Stimulated activated CD8-positive, alpha-beta memory T cell treated with anti-CD3 and anti-CD28 coated beads, Interleukin-2, amount 100 ng/mL, for 1 hour (primary cell): ENCODE measurements at places on chromosomes 6 and 20.

DNA sequence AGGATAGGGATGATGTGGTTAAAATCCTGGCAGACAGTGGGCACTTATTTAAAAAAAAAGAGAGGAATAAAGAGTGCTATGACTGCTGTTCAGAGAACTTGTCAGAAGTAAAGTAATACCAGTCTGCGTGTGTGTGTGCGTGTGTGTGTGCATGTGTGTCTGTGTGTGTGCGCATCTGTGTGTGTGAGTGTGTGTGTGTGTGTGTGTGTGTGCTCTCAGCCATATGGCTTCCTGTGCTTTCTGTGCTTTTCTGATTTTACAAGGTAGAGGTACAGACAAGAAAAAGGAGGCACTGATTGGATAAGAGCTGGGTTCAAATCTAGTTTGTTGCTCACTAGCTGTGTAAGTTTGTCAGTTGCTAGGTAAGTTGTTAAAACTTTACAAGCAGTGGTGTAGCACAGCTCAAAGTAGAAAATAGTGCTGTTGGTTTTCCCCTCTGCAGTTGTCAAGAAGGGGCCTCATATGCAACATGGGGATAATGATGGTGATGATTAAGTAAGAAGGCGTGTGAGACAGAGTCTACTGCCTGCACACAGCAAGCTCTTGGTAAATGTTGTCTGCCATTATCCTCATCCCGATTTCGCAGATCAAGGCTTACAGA is 155.3 kb upstream of the ZNF217 start:
- DNase-seq, result no peak

DNA sequence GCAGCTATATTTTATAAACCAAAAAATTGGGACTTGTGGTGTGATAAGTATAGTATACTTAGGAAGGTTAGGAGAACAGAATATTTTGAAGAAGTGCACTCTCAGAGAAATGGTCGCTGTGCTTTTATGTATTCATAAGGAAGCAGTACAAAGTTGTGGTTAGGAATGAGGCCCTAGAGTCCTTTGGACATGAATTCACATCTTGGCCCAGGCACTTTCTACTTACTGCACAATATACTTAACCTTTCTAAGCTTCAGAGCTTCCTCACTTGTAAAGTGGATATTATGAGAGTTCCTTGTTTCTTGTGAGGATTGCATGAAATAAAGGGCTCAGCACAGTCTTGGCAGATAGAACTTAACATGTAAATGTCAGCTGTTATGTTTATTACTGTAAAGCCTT is 21.0 kb upstream of the SERINC3 start:
- DNase-seq, result no peak

GRCh38 chr6:3471286-3471685 is 14.4 kb upstream of the SLC22A23 start:
- no peak for DNase-seq

DNA sequence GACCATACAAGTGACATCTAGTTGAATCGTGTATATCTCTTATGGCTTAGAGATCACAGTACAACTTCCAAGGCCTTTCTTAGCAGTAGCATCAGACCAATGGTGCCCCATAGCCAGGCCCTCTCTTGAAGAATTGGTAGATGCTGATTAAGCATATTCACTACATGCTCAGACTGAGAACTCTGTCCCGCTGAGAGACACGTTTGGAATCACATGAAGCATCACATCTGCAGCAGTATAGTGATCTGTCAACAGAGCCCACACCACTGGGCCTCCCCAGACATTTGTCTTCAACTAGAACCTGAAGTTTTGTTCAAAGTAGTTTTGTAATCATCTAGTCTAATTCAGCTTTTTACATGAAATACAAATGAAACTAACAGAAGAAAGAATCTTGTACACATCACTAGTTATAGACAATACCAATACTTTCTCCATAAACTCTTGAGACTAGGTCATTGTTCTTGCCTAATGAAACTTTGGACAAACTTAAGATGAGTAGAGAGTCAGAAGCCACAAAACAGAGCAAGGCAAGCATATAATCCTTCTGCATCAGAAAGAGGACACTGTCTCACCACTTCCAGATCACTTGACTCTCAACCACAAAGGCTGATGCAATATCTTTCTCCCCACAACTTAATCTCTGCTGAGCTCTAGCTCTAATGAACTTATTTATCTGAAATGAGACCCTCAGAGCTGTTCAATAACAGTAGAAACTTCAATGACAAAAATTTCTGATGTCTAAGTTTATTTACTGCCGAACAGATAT is 182.7 kb downstream of the TBX18 start:
- DNase-seq, result no peak

DNA sequence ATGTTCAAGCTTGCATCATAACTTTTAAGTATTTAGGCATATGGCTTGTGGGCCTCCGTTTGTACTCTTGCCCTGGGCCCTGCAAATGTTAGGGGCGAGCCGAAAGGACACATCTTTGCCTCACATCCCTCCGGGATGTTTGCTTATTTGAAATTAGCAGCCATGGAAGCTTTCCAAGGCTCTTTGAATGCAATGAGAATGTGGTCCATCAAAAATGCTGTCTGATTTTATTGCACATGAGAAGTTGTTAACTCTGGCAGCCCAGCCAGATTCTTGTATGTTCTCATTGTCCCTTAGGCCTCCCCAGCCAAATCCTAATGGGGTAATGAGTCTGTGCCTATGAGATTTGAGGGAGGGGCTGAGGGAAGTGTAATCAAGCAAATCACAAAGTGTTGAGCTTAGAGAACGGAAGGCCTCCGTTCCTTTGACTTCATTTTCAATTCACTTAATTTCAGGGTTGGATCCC is 261.2 kb upstream of the MARCKS start:
- no peak for DNase-seq

DNA sequence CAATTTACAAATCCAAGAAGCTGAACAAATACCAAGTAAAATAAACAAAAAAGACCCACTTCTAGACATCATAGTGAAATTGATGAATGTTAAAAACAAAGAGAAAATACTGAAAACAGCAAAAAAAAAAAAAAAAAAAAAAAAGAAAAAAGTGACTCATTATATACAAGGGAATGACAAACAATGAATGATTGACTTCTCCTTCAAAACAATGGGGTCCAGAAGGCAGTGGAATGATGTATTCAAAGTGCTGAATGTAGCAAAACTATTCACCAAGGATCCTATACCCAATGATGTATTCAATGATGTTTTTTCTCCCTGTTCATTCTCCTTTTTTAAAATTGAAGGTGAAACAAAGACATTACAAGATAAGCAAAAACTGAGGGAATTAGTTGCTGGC is 650.0 kb downstream of the UTRN start:
- DNase-seq, result no peak

- DNase-seq, result no peak
Observed at GRCh38 chr20:59451066-59451630, 150.7 kb downstream of the EDN3 start.

- no peak for DNase-seq
Observed at GRCh38 chr6:100176311-100176950, 182.4 kb upstream of the MCHR2 start.
